ENCODE measurements at places on chromosomes 2 and 18. TPM values are rescaled to one million over a fixed set of nuclear protein-coding genes. Genes with fewer than 3 reads are reported as not detected.

DNA sequence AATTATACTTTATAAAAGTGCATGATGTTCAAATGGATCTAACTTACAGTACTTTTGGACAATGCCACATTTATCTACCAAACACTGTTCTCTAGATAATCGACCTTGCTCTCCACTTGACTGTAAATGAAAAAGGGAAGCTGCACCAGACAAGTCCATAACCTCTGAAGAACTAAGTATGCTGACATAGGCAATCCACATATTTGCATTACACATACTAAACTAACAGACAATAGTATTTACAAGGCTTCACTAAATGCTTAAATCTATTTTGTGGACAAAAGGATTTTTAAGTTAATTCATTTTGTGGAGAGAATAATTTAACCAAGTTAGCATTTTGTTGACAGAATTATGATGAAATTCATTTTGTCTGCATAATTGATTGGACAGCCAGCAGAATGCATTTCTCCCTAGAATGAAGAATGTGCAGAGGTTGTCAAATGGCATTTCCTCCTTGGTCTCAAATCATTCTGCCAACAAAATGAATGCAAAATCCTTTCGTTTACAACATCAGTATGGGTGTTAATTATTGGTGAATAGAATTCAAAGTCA lies 520.9 kb downstream of the CPS1 start:
- no peak for DNase-seq

- no peak for DNase-seq
Measured at GRCh38 chr2:165640247-165640929, 153.7 kb downstream of the GALNT3 start.

DNA sequence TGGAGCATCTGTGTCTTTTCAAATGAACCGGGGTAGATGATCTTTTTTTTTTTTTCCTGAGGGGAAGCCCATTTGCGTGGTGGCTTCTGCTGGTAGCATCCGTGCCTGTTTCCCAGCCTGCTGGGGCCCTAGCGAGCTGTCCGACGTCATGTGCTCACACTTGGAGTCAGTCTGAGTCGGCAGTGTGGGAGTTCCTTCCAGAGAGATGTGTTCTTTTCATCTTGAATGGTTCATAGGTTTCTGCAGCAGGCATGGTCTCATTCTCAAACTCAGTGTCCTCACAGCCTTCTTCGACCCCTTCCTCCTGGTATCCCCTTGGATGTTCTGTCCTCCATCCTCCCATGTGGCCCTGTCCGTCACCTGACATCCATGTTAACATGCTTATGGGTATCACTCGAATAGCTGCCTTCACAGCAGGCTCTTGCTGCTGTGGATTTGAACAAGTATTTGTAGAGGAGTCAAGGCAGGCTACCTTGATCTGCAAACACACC lies 51.0 kb downstream of the LDLRAD4 start:
- DNase-seq: no peak

DNA sequence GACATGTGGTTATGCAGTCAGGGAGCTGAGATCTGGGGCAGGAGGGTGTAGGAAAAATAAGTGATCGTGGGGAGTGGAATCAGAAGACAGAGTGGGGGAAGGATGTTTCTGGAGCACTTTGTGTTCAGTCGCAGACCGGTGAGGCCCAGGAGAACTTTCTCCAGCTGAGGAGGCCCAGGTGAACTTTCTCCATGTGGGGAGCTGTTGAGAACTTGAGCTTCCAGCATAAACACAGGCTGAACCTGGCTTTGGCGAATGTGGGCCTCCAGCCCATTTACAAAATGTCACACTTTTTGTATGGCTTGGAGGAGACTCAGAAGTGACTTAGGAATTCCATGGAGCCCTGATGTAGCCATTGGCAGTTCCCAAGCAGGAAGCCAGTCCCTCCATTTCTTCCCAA lies 108.5 kb downstream of the VAPA start:
- no peak for DNase-seq

DNA sequence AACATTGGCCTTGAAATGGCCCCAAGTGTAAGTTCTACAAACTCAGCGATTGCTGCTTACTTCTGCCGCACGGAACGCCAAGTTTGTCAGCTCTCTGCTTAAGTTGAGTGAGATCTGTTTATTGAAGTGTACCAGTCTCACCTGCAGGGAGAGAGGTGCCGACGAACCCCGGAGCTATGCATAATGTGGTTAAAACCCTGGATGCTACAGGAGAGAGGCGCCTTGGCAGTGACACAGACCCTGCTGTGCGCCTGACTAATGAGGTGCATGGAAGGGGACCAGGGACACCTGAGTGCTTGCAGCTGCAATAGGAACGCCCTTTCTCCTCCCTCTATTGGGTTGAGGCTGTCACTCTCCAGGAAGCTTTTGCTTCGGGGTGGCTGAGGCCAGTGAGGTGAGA lies 979 bp downstream of the SLC9A2 start:
- DNase-seq: no peak

- DNase-seq: peak; percentile 93
Measured at GRCh38 chr2:64359892-64360657, 93.9 kb upstream of the LGALSL start.

GRCh38 chr18:48355276-48356115 lies 53.7 kb downstream of the ZBTB7C start:
- no peak for DNase-seq

DNA sequence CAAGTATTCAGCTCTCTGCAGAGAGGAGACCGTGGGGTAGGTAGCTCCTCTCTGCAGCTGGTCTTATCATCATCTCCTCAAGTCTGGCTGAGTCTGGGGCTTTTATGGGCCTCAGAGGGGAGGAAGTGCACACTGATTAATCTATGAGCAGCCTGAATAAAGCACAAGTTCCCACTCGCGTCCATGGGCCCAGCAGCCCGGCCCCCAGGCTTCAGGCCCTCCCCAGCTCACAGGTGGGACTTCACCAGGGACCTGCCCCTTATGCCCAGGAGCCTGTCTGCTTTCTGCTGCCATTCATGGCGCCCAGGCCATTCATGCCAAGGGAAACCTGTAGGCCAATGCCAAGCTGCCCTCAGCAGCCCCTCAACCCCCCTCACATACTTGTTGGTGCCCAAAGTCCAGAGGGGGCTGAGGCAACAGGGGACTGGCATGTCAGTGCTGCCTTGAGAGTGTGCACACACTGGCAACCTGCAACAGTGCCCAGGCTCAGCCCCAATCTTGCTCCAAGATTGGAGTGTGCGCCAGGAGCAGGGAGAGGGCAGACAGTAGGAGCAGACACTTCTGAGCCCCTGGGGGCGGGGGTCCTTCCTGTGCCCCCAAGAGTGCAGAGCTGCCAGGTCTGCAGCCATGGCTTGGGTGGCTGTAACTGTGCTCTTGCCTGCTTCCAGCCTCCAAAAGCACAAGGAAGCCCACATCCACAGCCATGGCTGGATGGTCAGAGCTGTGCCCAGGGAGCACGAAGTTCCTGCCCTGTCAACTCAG lies 375.6 kb upstream of the VWC2L start:
- DNase-seq: no peak

DNA sequence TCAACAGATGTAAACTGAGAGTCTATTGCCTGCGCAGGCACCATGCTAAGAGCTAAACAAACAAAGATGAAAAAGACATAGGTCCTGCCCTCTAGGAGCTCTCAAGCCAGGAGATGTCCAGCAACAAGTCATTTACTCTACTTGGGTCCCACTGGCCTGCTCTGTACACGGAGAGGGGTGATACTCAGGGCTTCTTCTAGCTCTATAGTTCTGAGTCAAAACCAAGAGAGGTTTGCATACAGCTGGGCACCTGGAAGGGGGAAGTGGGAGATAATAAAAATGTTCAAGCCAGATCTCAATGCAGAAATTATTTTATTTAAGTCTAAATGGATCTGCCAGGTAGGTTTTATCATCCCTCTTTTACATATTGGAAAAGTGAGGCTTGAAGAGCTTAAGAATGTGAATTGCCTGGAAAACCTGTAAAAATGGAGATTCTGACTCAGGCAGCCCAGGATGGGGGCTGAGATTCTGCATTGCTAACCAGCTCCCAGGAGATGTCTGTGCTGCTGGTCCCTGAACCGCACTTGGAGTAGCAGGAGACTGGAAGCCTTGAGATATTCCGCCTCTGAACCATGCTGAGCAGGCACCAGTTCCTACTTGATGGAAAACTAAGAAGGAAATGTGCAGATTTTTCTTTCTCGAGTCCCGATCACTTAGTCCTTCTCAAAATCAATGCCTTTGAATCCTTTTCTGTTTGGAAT lies 201.1 kb downstream of the PRKCE start:
- no peak for DNase-seq

GRCh38 chr2:136086253-136087016 lies 31.5 kb downstream of the CXCR4 start:
- DNase-seq: no peak

- no peak for DNase-seq
Measured at GRCh38 chr18:50360611-50361010, 14.2 kb upstream of the SKA1 start.

- DNase-seq: no peak
Measured at GRCh38 chr2:68870215-68870614, 982 bp downstream of the BMP10 start.

- DNase-seq: no peak
Measured at GRCh38 chr2:170605862-170606261, 109.3 kb upstream of the SP5 start.

DNA sequence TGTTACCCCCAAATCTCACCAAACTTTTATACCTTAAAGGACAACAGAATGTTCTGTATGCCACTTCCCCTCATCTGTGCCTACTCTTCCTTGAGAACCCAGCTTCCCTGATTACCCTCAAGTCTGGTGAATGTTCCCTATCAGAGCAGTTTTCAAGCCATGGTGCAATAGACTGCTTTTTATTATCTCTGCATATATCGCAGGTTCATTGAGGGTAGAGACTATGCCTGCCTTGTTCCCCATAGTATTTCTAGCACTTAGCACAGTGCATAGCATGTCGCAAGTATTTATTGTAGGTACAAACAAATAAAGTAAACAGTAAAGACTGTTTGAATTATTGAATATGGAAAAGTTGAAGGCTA lies 146.6 kb downstream of the HAUS1 start:
- no peak for DNase-seq

DNA sequence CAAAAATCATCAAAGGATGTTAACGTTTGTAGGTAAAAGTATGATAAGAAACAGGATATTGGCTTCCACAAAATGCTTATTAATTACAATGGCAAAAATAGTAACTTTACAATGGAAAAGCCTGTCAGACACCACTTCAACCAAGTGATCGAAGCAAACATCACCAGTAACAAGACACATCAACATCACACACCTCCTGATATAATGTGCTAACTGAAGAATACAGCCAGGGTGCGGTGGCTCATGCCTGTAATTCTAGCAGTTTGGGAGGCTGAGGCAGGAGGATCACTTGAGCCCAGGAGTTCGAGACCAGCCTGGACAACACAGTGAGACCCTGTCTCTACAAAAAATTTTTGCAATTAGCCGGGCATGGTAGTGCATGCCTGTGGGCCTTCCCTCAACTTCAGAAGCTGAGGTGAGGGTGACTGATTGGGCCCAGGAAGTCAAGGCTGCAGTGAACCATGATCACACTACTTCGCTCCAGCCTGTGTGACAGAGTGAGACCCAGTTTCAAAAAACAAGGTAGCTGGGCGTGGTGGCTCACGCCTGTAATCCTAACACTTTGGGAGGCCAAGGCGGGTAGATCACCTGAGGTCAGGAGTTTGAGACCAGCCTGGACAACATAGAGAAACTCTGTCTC lies 15.0 kb downstream of the MGAT4A start:
- no peak for DNase-seq

DNA sequence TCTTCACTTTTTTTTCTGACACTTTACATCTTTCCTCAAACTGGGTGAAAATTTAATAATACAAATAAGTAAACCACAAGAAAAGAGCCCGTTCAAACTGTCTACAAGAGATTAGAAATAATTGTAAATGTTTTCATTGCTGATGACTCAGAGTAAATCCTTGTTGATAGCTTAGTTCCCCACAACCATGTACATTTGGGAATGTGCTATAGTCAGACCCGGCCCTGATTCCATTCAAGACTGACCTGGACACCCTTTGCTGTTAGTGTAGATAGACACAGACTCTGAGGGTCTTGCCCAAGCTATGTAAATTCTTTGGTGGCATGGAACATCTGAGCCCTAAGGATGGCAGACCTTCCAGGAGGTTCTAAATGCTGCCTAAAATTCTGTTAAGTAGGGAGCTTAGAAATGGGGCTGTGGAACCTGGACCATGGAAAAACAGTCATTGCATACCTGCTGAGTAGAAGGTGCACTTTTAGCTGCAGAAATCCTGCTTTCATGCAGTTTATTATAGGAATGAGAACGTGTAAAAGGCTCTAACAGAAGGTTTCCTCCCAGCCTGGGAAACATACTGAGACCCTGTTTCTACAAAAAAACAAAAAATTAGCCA lies 3.7 kb downstream of the MALT1 start:
- DNase-seq: no peak

DNA sequence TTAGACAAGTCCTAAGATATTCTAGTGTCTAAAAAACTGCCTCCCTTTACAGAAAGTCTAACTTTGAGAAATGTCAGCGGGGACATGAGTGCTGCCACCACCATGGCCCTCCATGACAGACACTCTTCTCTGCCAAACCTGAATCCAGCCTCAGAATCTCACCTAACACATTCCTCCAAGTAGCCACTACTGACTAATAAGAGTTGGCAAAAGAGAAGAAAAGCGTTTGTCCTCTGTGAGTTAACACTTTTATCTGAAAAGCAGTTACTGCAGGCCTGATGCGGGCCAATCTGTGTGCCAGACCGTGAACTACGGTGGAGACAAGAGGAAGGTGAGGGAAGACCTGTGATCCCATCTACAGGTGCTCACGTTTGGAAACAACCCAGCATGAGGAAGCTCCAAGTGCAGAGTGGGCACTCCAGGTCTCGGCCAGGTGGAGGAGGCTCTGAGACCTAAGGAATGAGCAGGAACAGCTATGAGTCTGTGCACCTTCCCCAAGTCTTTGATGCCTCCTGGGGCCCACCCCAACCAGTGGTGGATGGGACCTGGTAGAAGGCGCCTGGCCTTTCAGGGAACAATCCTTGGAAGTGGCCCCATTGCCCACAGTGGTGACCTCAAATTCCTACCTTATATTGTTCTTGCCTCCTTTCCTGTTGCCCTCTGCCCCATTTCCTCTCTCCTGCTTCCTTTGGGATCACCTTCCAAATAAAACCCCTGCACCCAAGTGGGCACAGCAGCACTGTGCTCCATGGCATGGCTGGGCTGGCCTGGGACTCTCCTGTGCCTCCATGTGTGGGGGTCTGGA lies 91.6 kb downstream of the BIN1 start:
- DNase-seq: peak; percentile 91

DNA sequence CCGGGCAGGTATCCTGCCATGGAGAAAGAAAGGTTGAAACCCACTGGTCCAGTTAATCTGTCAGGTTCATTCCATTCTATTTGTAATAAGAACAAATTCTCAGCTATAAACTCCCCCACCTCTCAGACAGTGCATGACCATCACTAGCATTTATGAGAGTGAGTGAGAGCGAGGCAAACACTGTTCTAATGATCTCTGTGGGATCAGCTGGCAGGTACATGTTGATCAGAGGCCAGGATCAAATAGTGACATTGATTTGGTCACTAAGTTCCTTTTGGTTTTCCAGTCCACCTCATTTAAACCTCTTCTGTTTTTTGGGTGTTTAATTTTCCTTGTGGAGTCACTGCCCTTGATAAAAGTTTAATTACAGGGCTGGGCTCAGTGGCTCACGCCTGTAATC lies 423.1 kb upstream of the CHST9 start:
- DNase-seq: no peak

PARD3B gene
- 35.4 TPM for total RNA-seq

TUBB8B gene
- total RNA-seq: not detected

All from esophagus muscularis mucosa (tissue), 4 donors.